ENCODE measurements at places on chromosomes 5 and 9.
A peak's percentile ranks its signal among the peaks of the same experiment; 100 is the strongest.

GRCh38 chr9:4741365-4742089 is 525 bp upstream of the AK3 start:
- no peak for DNase-seq

GRCh38 chr9:71780953-71781352 is 12.6 kb upstream of the CEMIP2 start:
- DNase-seq = no peak

DNA sequence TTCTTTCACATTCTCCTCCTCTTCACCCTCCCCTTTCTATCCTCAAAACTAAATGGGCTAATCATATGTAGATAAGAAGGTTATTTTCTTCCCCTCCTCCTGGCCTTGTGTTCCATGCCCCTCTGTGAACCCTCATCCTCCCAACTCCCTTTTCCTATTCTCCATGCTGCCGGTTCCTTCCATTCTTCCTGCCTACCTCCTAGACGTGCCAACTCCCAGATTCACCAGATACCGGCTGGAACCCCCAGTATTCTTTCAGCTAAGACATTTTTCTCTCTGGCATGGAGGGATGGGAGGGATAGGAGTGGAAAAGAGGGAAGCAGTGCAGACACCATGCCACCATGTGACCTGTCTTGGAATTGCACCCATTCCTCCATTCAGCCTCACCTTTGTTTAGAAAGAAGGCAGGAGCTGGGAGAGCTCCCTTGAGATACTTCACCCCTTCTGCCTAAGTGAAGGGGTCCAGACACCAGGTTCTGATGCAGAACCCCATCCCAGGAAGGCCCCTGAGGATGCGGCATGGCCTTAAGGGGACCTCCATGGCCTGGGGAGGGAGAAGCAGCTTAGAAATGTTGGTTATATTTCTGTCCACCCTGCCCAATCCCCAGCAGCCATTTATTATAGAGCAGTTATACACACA is 4.8 kb downstream of the DNAJB5 start:
- no peak for DNase-seq

DNA sequence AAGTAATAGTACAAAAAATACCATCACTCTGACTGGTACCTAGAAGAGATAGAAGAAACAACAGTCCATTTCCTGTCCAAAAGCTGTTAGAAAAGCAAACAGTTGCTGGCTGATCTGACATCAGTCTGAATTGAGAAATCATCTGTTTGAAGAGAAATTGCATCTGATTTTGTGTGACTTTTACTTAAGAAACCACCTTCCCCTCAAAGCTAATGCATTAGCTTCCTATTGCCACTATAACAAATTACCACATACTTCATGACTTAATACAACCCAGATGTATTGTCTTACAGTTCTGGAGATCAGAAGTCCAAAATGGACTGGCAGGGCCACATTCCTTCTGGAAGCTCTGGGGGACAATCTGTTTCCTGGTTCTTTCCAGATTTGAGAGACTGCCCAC is 385.9 kb upstream of the TLE4 start:
- DNase-seq = no peak

DNA sequence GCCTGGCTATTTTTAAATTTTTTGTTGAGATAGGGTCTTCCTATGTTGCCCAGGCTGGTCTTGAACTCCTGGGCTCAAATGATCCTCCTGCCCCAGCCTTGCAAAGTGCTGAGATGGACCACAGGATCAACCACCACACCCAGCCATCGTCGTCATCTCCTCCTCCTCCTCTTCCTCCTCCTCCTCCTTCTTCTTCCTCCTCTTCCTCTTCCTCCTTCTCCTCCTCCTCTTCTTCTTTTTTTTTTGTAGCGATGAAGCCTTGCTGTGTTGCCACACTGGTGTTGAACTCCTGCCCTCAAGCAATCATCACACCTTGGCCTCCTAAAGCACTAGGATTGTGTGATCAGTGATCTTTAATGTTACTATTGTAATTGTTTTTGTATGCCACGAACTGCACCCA is 49.4 kb upstream of the ERBIN start:
- no peak for DNase-seq

DNA sequence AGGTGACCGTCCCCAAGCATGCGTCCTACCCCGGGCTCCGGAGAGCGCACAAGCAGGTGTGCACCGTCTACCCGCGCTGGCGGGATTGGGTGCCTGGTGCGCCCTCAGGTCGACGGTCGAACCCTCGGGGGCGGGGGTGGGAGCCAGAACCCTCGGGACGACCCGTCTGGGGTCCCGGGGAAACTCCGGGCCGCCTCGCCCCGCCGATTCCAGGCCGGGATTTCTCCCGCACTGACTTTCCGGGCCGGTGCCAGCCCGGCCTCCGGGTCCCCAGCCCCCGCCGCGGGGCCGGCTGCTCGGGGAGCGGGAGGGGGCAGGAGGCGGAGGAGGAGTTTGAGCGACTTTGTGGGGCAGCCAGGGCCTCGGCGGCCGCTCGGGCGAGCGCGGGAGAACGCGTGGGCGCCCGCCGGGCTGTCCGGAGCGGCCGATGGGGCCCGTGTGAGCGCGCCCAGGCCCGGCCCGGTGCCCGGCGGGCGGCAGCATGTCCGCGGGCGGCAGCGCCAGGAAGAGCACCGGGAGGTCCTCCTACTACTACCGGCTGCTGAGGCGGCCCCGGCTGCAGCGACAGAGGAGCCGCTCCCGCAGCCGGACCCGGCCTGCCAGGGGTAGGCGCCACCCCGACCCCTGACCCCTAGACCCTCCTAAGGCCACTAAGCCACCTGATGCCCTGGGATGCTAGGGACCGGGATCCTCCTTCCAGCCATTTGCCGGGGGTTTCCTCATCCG is at the start of gene DAB2IP:
Gene DAB2IP (plus strand): TSS at position 340 of the 726 bp plus-strand sequence. CDS start 142 bp downstream, at position 482.
- no peak for DNase-seq

GRCh38 chr5:136062366-136063274 is 33.8 kb downstream of the TGFBI start:
- no peak for DNase-seq

DNA sequence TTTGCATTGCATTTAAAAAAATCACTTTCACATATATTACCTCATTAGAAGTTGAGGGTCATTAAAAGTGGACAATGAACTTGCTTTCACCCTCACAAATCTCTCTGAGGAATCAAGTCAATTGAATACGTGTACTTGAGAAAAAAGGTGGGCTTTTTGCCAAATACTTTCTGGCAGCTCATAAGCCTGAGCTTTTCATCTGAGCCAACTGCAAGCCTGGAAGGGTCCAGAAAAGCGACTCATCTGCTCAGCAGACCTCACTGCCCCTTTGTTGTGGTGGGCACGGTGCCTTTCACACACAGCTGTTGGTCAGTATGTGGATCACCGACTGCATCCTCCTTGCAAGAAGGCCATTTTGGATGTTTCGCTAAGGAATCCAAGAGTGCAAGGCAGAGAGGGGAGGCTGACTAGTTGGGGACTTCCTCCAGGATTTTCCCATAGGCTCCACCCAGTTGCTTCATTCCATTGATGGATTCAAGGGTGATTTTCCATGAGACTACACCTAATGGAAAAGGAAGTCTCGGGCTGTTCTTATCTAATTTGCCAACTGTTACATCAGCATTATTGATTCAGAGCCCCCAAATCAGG is 564.7 kb downstream of the PDE4D start:
- peak; percentile 26 for DNase-seq

- DNase-seq = no peak
Measured at GRCh38 chr9:130331573-130331972, 66.0 kb downstream of the HMCN2 start.

GRCh38 chr5:141843156-141843927 is 34.9 kb downstream of the PCDH1 start:
- no peak for DNase-seq

DNA sequence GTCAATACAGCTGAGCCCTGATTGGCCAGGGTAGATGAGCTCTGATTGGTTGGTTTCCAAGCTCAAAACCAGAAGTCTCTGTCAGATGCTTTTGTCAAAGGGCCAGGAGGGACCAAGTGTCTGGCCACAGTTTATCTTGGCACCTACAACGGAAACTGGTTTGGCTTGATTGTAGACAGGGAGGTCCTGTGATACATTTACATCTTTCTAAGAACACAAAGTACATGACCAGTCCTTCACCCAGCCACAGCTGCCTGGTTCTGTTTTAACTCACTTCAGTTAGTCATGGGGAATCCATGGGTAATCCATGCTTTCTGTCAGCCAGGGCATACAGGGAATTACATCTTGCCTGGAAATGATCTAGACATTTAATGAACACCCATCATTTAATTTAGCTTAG is 171.2 kb downstream of the SLC12A2 start:
- no peak for DNase-seq

DNA sequence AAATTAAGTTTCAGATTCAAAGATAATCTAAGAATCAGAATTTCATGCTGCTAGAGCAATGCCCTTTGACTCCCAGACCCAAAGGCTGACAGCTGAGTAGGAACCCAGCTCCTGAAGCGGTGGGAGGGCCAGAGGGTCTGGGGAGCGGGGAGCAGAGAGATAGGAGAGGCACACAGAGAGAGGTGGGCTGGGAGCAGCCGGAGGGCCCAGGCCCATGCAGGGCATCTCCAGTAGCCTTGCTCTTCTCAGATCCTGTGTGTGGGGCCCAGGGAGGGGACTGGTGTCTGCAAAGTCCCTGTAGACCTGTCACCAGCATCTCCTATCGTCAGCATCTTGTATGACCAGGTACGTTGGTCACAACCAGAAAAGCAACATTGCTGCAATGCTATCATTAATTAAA is 75.3 kb upstream of the OLFM1 start:
- DNase-seq = no peak

GRCh38 chr9:137064027-137064879 is 6.1 kb downstream of the SAPCD2 start:
- DNase-seq = no peak

DNA sequence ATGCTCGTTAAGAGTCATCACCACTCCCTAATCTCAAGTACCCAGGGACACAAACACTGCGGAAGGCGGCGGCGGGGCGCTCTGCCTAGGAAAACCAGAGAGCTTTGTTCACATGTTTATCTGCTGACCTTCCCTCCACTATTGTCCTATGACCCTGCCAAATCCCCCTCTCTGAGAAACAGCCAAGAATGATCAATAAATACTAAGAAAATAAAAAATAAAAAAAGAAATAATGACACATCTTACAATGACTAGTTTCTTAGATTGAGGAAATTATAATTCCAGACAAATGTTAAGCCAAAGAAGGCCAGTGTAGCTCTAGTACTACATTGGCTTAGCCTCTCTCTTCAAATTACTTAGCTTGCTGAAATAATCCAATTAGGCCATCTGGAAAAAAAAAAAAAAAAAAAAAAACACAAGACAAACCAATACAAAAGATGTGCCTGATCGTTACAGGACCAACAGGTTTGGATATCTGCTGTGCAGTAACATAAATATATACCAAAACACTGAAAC is 58.0 kb downstream of the ANXA2R start:
- no peak for DNase-seq

DNA sequence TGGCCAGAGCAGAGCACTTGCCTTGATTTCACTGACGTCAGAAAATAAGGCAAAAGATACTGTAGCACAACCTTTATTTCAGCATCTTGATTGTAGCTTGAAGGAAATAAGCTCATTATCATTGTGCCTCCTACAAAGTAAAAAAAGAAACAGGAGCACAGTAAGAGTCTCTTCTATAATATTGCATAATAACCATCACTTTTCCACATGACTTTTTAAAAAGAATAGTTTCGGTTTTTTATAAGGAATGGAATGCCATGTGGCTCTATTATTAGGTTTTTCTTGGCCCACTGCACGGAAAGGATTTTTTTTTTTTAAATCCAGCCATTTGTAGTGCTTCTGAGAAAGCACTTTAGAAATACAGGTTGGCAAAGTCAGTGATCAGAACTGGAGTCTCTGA is 655.3 kb downstream of the LRRC70 start:
- no peak for DNase-seq

DNA sequence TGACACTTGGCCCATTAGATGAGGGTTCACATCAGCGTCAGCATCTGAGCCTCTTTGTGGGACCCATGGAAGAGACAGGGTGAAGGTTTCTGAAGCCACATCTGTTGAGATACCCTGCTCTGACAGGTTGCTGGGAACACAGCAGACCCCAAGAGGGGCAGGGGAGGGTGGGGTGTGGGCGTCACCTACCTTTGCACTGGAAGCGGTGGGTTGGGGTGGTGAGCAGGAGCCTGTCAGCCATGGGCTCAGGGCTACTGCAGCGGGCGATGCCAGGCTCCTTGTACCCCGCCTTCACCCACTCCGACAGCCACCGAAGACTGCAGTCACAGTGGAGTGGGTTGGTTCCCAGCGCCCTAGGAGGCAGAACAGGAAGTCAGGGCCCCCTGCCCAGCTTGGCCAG is 131.5 kb upstream of the PANK3 start:
- no peak for DNase-seq

GRCh38 chr9:21336457-21336856 is 1.3 kb upstream of the KLHL9 start:
- no peak for DNase-seq

DNA sequence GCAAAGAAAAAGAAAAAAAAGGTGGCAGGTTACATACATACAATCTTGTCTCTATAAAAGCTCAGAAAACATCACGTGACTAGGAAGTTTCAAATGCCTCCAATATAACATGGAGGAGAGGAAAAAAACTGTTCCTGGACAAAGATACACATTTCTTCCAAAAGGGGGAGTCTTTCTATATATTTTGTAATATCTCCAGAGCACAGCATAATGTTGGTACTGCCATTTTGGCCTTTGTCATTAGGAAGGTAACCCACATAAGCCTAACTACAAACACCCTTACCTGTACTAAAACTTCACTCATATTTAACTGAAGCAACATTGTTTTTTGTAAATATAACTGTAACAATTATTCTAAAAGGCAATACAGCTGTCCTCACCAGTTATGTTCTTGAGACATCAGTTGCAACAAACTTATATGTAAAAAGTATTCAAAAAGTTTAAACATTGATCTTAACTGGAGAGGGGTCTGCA is 1.2 kb upstream of the BTF3 start:
- DNase-seq = no peak

- DNase-seq = peak; percentile 29
Measured at GRCh38 chr5:104016646-104017045, 454.1 kb upstream of the NUDT12 start.

DNA sequence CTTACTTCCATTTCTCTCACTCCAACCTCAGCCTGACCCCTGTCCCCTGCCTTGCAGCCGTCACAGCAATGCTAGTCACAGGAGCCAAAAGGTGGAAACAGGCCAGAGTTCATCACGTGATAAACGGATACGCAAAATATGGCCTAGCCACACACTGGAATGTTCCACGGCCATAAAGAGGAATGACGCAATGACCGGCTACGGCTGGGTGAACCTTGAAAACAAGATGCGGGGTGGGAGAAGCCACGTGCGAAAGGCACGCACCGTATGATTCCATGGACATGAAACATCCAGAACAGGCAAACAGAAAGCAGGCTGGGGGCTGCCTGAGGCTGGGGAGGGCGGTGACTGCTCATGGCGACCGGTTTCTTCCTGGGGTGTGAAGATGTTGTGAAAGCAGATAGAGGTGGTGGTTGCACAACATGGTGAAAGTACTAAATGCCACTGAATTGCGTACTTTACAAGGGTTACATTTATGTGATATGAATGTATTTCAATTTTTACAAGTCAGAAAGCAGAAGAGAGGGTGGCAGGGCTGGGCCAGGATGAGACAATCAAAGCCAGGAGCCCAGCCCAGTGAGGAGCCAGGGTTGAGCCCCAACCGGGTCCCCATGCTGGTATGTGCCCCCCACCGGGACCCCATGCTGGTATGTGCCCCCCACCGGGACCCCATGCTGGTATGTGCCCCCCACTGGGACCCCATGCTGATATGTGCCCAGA is 117.8 kb upstream of the SARDH start:
- DNase-seq = no peak

All from AG04449 (cell line).